ENCODE measurements at places on chromosomes 1 and 21.

DNA sequence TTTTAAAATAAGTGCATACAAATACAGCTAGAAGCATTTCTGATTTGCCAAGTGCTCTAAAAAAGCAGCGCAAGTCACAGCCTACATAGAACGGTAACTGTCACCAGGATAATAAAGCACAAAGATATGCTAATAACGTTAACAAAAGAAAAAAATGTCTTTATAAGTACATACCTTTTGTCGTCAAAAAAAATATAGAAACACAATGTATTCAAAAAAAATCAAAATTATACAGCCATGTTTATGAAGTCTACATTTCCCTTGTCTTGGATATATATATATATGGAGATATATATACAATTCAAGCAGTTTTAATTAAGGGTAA, 3.2 kb downstream of the IRF2BP2 start:
- no peak for DNase-seq

- DNase-seq = no peak
These were observed 39.8 kb upstream of the KIAA0040 start for GRCh38 chr1:175232335-175232734.

DNA sequence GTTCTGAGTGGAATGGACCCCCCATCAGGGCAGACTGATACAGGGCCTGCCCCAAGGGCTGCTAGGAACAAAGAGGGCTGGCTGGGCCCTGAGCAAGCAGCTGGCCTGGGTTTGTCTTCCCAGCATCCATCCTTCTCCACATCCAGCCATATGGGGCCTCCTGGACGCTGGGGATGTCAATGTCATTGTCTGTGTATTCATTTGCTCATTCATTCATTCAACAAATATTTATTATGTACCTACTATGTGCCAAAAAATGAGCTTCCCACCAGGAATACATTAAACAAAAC, 15.6 kb upstream of the ECE1 start:
- DNase-seq = no peak

DNA sequence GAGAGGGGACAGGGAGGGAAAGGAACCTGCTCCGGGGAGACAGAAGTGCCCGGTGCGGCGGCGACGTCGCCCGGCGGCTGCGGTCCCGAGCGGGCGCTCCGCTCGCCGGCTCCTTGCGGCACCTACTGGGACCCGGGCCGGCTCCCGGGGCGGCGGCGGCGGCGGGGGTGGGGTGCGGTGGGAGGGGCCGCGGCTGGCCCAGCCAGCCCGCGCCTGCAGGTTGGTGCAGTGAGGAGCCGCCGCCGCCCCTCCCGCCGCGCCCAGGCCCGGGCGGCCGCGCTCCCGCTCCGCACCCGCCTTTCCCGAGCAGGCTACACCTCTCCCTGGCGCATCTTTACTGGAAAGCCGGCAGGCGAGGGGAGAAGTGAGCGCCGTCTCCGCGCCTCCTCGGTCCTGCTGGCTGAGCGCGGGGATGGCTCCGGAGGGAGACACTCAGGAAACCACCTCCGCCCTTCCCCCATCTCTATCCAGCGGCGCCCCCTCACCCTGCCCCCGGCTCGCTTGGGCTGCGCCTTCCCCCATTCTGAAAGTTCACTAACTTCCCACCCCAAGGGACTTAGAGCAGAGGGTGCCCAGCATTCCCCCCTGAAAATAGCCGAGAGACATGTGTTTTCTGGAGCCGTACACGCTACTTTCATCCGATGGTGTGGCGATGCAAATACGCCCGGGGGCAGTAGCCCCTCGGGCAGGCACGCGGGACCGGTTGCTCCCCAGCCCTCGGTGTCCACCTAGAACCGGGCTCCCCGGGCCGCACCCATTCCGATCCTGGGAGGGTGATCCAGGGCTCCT, at the start of gene PLD5:
TSS of gene PLD5 (minus strand) at position 127 of the 789 bp plus-strand sequence.
- no peak for DNase-seq

- DNase-seq = no peak
These were observed 58.1 kb downstream of the ZSWIM5 start for GRCh38 chr1:45148209-45148825.

GRCh38 chr1:232764458-232765251, 40.6 kb upstream of the MAP10 start:
- DNase-seq = peak; percentile 7

DNA sequence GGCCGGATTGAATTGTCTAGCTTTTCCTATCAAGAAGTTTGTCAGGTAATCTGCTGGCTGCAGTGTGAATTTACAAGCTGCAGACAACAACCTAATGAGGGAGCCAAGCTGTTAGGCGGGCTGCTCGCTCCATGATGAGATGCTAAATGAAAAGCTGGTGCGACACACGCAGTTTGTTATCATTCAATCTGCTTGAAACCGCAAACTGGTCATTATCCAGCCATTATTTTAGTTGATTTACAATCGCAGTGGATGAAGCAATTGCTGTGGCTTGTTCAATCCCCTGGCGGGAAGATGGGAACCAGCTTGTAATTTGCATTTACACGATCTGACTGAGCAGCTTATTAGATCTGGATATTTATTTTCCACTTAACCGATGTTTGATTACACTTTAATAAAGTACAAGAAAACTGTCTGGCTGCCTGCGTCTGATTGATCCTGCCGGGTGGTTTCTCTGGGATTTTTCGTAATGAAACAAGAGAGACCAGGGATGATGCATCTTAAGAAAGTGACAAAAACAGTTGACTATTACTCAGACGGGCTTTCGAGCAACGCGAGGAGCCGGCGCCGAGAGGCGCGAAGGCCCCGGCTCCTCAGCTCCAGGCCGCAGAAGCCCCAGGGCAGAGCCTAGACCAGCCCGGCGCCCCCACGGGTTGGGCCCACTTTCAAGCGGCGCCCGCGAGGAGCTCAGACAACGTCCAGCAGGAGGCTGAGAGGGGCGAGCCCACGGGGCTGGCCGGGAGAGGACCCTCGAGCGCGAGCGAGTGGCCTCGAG, 118.0 kb upstream of the BARHL2 start:
- no peak for DNase-seq

- DNase-seq = no peak
These were observed 188.2 kb upstream of the LYPLAL1 start for GRCh38 chr1:218985424-218985984.

DNA sequence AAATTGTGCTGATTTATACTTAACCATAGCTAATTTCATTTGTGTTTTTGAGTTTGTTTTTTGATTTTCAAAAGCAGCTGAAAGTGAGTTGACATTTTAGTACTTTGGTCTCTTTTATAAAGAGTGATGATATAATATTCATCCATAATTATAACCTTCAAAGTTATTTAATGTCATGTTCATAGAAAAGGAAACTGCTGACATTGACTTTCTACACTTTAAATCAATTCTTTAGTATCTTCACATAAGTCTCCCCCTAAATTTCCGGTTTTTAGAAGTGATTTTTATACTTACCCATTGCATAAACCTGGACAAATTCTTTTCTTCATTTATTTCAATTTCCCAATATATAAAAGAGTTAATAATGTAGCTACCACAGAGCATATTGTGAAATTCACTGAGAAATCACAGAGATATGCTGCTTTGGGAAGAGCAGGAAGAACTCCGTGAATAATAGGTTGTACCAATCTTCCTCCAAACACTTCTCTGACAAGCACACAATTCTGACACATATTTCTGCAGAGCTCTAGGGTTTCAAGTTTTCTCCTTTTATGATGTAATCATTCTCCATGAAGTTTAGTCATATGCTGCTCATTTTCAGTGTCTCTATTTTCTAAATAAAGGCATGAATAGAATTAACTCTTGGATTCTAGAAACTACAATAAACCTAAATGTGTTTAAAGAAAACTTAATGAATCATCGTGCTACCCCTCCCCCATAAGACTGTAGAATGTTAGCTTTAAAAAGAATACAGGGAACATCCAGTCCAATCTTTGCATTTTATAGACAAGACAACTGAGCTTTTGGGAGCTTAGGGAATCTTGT, 25.6 kb upstream of the CDC42BPA start:
- peak; percentile 83 for DNase-seq

GRCh38 chr1:22721122-22721873, 10.7 kb downstream of the EPHB2 start:
- no peak for DNase-seq

GRCh38 chr1:24119489-24119858, 7.5 kb upstream of the MYOM3 start:
- DNase-seq = no peak

- DNase-seq = no peak
These were observed 355.7 kb upstream of the TMPRSS15 start for GRCh38 chr21:18759267-18759666.

GRCh38 chr1:71509051-71509595, 428.3 kb upstream of the ZRANB2 start:
- DNase-seq = no peak

DNA sequence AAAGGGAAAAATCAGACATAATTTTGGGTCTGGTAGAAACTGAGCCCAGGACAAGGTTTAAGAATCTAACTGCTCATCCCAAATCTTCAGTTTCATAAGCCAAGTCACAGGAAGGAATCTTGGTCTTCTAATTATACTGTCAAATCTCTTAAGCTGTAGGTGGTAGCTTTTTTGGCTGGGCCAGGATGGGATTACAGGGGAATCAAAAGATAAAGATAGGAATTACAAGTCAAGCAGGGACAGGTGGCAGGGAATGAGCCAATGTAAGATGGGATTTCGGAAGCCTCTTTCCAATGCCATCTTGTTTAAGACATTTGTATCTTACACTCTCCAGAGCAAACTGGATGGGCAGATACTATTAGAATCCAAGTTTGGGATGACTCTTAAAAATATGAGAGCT, 383.5 kb downstream of the KCNH1 start:
- no peak for DNase-seq

GRCh38 chr1:18711003-18711402, 80.4 kb downstream of the PAX7 start:
- no peak for DNase-seq

DNA sequence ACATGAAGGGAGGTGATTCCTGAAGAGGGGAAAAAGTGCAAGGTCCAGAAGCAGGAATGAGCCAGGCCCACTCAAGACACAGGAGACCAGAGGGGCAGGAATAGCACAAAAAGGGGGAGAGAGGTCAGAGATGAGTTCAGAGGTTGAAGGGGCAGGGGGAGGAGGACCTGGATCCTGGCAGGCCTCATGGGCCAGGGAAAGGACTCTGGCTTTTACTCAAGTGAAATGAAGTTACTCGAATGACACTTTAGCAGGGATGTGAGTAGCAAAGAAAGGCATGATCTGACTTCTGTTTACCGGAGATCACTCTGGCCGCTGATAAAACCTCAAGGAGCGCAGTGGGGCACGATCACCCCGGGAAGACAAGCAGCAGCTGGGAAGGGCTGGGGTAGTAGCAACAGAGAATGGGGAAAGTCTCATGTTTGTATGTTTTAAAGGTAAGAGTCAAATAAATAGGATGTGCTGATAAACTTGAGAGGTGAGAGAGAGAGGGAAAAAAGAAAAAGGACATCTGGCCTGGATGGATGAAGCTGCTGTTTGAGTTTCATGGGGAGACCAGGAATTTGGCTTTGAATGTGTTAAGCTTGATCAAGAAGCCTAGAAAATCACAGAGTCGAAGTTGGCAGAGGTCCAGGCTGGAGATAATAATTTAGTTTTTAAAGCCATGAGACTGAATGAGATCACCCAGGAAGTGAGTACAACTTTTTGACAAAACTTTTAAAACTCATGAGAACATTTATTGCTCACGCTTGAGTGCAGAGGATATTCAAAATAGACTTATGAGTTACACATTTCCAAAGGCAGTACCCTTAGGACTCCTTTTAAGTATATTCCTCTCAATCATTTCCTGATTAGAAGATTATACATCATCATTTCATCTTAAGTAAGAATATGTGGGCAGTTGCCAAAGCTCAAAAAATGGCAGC, 156.0 kb downstream of the RERE start:
- peak; percentile 95 for DNase-seq

DNA sequence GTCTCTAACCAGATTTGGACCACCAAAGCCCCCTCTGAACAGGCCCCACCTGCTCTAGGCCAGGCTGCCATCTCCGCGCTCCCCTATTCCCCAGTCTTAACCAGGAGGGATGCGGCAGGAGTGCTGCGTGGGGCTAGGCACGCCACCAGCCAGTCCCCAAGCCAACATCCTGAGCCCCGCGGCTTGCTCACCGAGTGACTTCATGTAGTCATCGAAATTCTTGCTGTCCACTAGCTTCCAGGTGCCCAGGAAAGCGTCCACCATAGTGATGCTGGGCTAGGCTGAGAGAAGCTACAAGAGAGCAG, 173 bp downstream of the FABP3 start:
- no peak for DNase-seq

GRCh38 chr1:54976747-54977146, 3.7 kb upstream of the TMEM61 start:
- DNase-seq = peak; percentile 21

DNA sequence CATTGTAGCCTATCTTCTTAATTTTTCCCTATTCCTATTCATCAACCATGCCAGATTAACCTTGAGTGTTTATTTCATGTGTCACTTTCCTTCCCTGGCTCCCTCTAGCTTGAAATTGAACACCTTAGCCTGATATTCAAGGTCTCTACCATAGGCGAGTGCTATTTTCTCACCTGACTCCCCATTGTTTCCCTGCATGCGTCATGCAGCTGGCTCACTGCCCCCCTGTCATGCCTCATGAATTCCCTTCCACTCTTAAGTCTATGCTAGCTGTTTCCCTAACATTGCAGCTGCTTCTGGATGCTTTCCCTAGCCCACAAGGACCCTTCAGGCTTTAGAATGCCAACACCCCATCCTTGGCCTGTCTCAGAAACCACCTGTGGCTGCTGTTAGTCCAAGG, 56.7 kb upstream of the CD1D start:
- peak; percentile 52 for DNase-seq

DNA sequence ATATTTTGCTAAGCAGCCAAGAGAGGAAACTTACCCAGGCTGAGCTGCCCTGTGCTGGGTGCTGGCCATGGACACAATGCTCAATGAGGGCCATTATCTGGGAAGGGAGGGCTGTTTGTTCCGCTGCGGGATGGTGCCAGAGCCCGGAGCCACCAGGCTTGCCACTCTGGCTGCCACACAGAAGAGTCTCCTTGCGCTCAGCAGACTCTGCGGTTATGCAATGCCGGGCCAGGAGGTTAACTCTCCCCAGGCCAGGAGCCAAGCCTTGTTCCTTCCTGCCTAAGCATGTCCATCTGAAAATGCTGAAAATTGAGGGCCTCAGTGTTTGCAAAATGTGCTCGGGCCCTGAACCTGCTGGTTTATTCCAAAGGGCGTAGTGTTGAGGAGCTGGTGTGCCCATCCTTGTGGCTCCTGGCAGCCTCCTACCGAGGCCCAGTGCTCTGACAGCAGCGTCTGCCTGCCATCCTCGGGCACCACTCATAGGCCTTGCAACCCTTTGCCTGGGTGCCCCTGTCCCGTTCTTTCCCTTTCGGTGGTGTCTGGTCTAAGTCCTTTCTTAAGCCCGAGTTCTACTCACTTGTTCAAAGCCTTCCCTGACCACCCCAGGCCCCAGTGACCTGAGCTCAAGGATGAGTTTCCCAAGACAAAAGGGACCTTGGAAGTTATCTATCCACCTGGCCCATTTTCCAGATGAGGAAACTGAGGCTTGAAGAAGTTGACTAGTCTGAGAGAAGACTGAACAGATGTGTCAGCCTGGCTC, 133.8 kb upstream of the EDN2 start:
- peak; percentile 75 for DNase-seq

Data from M059J (cell line).